ENCODE measurements at places on chromosomes 13 and 19.

GRCh38 chr13:63517371-63517770, 2101.7 kb upstream of the PCDH20 start:
- no peak for DNase-seq

GRCh38 chr19:31515931-31516330, 166.7 kb upstream of the TSHZ3 start:
- DNase-seq = no peak

DNA sequence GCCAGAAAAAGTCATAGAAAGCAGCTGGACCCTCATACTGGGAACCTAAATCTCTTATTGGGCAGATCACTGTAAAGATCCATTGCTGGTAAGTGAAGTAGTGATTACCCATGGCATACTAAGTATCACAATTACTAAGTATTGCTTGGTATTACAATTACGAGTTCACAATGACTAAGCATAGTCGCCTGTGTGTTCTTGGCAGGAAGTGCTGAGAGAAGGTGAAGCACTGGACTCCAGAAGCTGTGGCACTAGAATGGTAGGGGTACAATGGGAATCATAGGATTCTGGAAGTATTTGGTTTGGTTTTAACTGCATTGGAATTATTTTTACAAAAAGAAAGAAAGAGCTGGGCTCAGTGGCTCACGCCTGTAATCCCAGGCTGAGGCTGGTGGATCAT, 20.3 kb downstream of the LGALS16 start:
- no peak for DNase-seq

DNA sequence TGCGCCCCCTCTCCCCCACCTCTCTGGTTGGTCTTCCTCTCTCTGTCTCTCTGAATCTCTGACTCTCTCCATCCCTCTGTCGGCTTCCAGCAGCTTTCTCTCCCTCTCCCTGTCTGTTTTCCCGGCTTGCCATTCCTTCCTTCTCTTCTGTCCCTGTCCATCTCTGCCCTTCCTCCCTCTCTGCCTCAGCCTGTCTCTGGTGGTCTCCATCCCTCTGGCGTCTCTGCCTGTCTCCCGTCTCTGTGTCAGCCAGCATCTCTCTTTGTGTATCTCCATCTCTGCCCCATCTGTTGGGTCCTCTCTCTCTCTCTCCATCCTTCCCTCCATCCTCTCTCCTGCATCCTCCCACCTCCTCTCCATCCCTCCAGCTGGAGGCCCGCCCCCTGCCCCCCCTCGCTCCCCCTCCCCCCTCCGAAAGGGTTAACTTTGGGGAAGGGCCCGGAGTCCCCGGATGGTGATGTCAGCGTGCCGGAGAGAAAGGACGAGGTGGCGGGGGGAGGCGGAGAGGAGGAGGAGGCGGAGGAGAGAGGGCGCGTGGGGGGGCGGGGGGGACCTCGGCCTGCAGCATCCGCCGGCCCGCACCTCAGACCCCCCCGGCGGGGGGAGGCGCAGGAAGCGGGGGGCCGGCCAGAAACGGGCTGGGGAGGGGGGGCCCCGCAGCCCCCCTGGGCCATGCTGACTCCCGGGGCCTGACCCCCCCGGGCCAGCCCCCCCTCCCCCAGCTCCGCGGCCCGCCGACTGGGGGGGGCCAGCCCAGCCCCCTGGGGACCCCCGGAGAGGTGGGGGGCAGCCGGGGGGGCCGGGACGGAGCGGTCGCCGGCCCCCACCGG, at the start of gene BRSK1:
TSS of gene BRSK1 (plus strand) at position 450 of the 830 bp plus-strand sequence. CDS start 446 bp downstream, outside the sequence.
- no peak for DNase-seq

- no peak for DNase-seq
Measured at GRCh38 chr19:18239303-18239702, 13.1 kb upstream of the PDE4C start.

DNA sequence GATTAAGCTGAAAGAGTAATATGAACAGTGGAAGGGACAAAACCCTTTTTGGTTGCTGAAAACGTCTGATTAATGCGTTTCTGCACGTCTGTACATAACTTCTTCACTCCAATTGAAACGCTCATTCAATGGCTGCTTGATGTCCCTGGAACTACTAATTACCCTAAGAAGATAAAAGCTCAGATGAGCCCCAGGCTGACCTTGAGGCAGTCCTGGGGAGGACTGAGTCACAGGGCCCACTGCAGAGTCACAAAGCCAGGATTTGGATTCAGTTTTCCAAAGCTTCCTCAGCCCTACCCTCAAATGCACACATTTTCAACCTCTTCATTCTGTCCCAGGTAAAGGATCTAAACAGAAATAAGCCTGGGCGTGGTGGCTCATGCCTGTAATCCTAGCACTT, 75.0 kb upstream of the FLT1 start:
- no peak for DNase-seq

- no peak for DNase-seq
Measured at GRCh38 chr13:109740121-109740520, 46.3 kb downstream of the IRS2 start.

GRCh38 chr13:79604752-79605151, 123.8 kb downstream of the NDFIP2 start:
- no peak for DNase-seq

- DNase-seq = no peak
Measured at GRCh38 chr19:33387351-33388230, 14.1 kb downstream of the CEBPG start.

- DNase-seq = no peak
Measured at GRCh38 chr19:37692956-37693620, 26.5 kb downstream of the ZNF607 start.

- no peak for DNase-seq
Measured at GRCh38 chr13:55673910-55674309, 1466.8 kb upstream of the PRR20A start.

- no peak for DNase-seq
Measured at GRCh38 chr13:36528105-36528504, 95.8 kb downstream of the CCNA1 start.

DNA sequence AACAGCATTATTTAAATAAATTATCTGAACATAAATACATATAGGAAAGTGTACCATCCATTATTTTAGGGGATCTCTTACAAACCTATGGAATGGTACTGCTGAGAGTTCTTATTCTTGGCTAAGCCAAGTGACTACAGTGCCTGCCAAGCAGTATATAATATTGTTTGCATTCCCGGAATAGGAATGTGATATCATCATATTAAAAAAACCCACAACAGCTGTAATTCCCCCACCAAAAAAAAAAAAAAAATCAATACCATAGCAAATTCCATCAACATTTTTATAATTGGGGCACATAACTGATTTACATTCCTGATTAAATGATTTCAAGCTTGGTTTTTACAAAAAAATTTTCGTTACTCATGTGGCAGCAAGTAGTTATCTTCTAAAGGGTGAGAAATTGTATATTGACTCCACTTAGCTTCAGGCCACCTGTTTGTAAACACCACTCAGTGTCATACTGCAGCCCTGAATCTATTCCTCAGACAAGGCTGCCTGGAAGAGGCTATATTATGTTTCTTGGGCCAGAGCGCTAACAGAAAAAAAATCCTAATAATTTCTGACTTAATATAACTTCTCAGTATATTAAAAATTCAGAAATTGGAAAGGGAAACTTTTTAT, 278.1 kb downstream of the DNAJC15 start:
- no peak for DNase-seq

DNA sequence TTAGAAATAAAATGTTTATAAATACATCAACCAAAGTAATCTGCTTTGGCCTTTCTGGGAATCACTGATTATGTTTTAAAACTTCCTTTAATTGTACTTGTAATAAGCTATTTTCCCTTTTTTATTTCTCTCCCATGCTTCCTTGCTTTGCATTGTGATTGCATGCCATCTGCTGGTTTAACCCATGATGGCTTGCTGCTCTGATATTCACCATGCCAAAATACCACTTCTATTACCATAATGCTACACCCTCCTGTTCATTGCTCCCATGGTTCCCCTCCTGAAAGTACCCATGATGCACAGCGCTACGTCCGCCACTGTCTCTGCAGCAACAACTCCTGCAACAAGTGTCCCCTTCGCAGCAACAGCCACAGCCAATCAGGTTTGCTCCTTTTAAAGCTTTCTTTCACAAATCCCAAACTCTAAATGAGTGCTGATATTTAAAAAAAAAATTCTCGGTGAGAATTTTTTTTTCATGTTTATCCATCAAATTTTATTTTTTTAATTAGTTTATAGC, 67.7 kb upstream of the RAP2A start:
- peak; percentile 11 for DNase-seq

DNA sequence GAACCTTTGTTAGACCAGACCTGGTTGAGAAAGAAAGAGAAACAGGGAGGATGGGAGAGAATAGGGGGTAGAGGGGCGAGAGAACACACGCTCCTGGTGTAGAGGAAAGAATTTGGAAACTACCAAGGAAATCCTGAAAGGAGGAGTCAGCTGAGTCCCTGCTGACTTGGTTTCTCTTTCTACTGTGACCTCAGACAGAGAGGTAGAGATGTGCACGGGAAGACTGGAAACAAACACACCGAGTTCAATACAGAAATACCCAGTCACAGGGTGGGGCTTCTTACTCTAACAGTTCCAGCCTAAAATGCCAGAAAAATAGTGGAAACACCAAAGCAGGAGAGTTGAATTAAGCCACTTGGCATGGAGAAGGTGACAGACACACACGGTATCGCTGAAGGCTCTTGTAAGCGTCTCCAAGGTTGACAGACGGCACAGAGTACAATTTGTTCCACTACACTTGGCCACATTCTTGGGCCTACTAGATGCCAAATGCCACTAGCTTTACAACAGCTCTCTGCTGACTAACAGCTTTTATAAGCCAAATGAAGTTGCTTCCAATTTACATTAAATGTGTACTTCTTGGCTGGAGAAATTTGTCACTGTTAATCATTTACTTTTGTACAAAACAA, 28.1 kb downstream of the LATS2 start:
- DNase-seq = no peak

DNA sequence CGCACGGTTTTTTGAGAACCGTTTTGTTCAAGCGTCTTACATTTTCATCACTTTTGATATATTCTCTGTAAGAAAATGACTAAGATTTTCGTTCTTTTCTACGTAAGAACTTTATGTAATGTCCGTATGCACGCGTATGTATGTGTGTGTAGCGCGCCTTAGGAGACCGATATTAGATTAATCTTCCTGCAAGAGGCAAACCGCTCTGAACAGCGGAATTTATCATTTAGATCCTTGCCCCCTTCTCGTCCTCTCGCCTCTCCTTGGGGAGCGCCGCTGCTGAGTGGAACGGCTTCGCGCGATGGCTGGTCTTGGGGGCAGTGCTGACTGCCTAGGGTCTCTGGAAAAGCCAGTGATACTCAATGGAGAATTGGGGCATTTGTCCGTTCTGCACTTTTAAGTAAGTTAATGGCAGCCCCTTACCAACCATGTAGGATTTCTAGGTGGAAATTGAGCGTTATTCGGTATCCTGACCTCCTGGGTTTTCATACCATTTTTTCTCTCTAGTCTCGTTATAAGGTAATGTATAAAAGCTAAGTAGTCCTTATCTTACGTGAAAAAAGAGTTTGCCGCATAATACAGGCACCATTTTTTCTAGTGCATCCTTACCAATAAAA, 4.7 kb downstream of the MAB21L1 start:
- no peak for DNase-seq

DNA sequence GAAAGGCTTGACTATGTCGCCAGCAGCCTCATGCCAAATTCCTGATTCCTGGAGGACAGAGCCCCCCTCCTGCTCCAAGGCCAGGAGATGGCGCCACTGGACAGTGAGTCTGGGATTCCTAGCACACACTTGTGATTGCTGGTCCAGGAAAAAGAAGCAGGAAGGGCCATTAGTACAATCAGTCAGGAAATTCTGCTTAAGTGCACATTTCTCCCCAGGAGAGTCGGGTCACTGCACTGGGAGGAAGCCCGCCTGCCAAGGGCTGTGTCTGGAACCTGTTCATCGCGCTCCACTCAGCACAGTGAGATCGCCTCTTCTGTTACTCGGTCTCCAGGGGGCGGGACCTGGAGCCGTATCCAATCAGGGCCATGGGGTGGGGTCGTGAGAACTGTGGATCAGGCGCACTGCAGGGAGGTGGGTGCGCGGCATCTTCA, 65.1 kb downstream of the ZNF823 start:
- no peak for DNase-seq

GRCh38 chr19:32176591-32176990, 168.8 kb upstream of the ZNF507 start:
- DNase-seq = no peak

DNA sequence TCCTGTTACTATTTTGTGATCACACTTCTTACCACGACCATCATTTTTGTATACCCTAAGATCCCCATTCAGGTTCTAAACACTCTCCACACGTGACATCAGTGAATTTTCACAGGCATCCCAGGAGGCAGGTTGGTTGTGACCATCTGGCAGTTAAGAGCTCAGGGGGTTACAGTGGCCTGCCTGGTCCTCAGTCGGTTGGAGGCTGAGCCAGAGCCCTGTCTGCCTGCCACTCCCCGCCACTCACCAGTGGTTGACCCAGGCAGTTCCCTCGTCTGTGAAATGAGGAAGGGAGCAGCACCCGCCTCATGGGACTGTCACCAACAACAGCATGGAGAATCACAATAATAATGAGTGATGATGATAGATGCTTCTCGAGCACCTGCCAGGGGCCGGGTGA, 36.4 kb upstream of the EHD2 start:
- no peak for DNase-seq

DNA sequence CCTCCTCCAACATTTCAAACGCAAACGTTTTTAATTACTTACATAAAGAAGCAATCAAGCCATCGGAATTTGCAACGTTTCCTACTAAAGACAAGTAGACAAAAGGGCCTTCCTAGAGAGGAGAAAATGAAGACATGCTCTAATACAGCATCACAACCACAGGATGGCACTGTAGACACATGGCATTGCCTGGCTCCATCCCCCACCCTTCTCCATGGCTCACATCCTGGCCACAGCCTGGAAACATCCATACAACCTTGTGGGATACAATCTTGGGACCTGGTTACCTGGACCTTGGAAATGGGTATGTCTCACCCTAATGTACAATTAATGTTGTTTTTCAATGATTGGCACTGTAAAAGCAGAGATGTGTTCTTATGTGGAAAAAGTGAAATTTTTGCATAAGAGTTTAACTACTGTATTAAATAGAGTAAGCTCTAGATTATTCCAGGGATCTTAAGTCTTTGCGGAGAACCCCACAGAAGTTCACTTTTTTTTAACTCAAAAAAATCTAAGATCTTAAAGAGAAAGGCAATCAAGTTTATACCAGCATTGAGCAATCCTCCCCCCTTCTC, 21.5 kb downstream of the EBPL start:
- DNase-seq = peak; percentile 68

DNA sequence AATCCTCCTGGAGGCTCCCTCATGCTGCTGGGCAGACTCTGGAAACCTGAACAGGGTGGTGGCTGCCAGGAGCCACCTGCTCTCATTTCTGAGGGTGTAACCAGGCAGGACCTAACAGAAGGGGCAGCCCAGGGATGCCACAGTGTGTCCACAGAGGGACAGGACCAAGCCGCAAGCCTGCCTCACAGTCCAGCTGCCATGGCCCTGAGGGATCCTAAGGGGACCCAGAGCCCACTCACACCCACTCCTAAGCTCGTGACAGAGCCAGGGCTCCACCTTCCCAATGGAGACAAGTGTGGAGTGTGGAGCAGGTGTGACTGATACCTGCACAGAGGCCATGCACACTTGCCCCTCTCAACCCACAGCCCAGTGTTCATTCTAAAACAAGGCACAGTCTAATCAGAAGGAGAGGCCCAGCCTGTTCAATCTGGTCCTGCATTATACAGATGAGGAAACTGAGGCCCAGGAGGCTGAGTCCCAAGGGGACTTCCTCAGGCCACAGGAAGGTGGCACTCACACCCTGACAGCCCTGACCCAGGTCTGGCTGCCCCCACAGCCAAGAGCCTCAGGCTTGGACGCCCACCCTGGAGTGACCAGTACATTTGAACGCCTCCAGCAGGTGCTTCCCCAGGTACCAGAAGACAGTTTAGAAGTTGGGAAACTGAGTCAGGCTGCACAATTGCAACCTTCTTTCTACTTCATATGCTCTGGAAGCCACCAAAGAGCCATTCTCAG, 220.1 kb downstream of the TUBA3C start:
- DNase-seq = no peak

GRCh38 chr13:20340759-20341171, 108.6 kb upstream of the GJB6 start:
- no peak for DNase-seq

All from SW 1271 (cell line).